Spleen (tissue), 13 donors: ENCODE measurements at places on chromosomes 11 and 22. TPM values are rescaled to one million over a fixed set of nuclear protein-coding genes. Genes with fewer than 3 reads are reported as not detected.

GRCh38 chr11:9772218-9772617 is 108.3 kb downstream of the SWAP70 start:
- no peak overlapping the region for H3K27ac ChIP-seq
- H3K36me3 ChIP-seq, result peaks cover under 1% of the 10 kb centered on the region
- no peaks in the 10 kb centered on the region for H3K27me3 ChIP-seq

DNA sequence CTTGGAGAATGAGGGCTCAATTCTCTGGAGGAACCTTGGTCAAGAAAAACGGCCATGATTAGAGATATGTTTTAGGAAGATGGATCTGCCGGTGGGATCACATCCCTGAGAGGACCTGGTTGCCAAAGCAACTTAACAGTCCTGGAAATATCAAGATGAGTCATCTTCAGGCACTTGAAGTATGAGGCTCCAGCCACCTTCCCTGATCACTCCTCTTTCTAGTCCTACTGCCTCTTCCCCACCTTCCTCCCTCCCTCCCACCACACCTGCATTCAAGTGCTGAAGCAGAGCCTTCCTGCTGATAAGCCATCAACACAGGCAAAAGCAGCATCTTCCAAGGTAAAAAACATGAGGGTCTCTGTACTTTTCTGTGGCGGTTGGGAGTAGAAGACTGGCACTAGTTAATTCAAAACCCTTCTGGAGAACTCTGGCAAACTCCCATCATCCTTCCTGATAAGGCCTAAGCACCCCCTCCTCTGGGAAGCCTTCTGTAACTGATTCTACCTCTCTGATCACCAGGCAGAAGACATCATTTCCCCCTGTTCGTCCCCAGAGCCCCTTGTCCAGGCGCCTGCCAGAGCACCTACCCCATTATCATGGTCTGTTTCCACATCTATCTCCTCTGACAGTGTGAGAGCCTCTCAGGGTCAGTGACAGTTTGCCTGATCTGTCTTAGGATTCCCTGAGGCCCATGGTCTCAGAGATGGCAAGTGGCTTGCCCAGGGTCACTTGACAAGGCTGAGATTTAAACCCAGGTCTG is 79.8 kb downstream of the CLPB start:
- DNase-seq, result no peak
- H3K27me3 ChIP-seq, result no peaks in the 10 kb centered on the region
- peaks cover 6% of the 10 kb centered on the region for H3K4me1 ChIP-seq

DNA sequence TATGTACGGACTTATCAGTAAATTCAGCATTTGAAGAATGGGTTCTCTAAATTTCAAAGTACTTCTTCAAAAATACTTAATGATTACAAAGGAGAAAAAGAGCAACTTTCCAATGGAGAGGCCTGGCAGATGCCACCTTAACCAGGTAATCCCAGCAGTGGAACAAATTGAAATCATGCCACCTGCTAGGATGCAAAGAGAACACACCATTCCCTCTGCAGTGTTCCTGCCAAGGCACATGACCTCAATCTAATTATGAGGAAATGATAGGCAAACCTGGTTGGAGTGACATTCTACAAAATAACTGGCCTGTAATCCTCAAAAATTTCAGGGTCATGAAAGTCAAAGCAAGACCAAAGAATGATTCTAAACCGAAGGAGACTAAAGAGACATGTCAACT is 21.5 kb downstream of the TNRC6B start:
- H3K4me1 ChIP-seq, result peaks cover 52% of the 10 kb centered on the region
- H3K4me3 ChIP-seq, result no peak overlapping the region
- peaks cover 8% of the 10 kb centered on the region for H3K36me3 ChIP-seq
- no peak overlapping the region for H3K27ac ChIP-seq

DNA sequence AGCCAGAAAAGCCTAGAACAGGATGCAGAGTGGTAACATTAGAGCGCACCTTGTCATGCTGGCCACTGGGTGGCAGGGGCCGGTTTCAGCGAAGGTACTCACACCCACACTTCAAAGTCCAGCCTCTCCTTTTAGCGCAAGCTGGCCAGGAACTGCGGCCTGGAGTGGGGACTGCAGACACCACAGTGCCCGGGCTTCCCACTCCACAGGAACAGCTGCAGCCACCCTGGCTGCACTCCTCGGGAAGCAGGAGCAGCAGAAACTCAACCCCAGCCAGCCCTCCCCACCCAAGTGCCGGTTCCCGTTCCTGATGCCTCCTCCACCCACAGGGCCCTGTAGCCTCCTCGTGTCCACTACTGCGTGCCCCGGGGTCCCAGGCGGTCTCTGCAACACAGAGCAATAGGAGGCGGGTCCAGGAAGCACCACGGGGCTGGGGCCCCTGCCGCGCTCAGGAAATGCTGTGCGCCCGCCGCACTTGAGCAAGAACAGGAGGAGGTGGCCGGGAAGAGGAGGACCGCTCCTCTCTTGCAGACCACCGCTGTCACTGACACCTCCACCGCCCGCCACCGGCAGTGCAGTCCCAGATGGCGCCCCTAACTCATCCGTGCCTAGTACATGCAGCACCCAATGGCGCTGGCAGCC is 2.2 kb downstream of the RFPL2 start:
- peaks cover 32% of the 10 kb centered on the region for H3K27me3 ChIP-seq
- no peak overlapping the region for H3K27ac ChIP-seq
- no peak for DNase-seq
- peaks cover 34% of the 10 kb centered on the region for H3K4me1 ChIP-seq
- H3K36me3 ChIP-seq, result no peaks in the 10 kb centered on the region

DNA sequence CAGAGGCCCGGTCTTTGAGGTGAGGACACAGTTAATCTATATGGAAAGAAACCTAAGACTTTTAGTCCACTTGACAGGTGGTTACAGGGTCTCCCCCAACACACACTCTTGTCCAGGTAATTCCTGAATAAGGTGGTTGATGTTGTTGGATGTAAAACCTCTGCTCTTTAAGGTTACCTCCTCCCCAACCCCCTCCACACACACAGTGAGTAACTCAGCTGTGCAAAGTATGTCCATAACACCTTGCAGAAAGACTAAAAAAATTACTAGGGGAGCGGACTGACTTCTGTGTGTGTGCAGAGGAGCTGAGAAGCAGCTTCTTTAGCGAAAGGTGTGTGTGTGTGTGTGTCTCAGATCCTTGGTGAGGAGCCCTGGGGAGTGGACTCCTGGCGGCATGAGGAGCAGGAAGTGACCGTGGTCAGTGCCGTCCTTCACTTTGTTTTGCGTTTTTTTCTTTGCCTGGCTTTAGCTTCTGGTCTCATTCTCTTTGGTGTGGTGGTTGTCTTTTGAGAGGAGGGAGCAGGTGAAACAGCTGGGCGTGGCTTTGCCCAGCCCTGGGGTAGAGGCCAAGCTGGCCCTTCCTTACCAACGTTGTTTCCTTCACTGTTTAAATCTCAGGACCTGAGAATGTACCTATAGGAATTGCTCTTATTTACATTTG is 1.7 kb downstream of the ZBED4 start:
- H3K27ac ChIP-seq, result no peak overlapping the region
- no peak overlapping the region for H3K4me3 ChIP-seq
- peaks cover 2% of the 10 kb centered on the region for H3K27me3 ChIP-seq
- H3K4me1 ChIP-seq, result peaks cover 36% of the 10 kb centered on the region
- no peaks in the 10 kb centered on the region for H3K36me3 ChIP-seq

- peak overlapping the region; percentile 87 for H3K27ac ChIP-seq
- H3K4me3 ChIP-seq, result peak overlapping the region; percentile 75
- no peak for DNase-seq
- H3K27me3 ChIP-seq, result no peaks in the 10 kb centered on the region
- peaks cover 32% of the 10 kb centered on the region for H3K4me1 ChIP-seq
These were observed 709 bp downstream of the SSRP1 start for GRCh38 chr11:57335023-57335342.

- H3K4me1 ChIP-seq, result no peaks in the 10 kb centered on the region
- H3K36me3 ChIP-seq, result no peaks in the 10 kb centered on the region
- H3K27ac ChIP-seq, result no peak overlapping the region
- no peak overlapping the region for H3K4me3 ChIP-seq
- DNase-seq, result no peak
- no peaks in the 10 kb centered on the region for H3K27me3 ChIP-seq
These were observed 103.7 kb downstream of the SLC17A6 start for GRCh38 chr11:22441831-22442230.

DNA sequence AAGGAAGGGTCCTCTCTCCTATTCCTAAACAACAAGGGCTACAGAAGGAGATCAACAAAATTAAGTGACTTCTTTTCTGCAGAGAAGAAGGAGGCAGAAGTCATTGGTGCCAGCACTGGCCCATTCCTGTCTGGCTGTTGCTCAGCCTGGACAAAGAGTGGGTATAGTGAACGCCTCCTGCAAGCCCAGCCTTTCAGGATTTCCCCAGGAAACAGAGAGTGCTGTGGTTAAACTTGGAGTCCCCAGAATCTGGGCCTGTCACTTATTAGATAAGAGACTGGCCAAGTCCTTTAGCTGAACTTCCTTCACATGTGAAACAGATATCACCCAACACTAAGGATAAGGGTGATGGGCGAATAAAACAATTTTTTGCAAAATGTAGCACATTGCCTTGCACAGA is 10.9 kb downstream of the TST start:
- H3K36me3 ChIP-seq, result no peaks in the 10 kb centered on the region
- H3K27ac ChIP-seq, result no peak overlapping the region
- peaks cover 9% of the 10 kb centered on the region for H3K4me1 ChIP-seq
- no peak overlapping the region for H3K4me3 ChIP-seq

Gene MRGPRD
- polyA plus RNA-seq, result not detected

Gene TYR
- polyA plus RNA-seq, result not detected

DNA sequence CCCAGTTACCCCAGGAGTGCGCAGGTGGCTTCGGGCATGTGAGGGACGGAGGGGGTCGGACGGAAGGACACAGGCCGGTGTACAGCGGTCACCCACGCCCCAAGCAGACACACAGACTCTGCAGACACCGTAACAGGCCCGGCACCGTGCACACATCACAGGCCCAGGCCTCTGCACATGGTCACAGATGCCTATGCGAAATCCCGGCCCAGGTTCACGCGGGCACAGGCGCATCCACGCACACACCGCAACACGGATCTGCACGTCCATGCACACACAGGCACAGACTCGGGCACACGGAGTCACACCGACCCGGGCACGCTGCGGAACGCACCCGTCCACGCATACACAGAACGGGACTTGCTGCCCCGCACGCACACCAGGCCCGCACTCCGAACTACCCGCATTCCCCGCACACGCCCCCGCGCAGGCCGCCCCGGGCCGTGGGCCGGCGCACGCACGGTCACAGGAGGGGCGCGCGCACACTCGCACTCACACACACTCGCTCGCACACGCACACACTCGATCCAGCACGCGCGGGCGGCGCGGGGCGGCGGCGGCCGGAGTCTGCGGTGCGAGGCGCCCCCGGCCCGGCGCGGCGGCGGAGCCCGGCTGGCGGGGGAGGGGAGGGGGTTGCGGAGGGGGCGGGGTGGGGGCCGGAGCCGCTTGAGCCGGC is at the start of gene MGAT3:
Gene MGAT3, plus strand, starts transcription at position 491 of the 676 bp plus-strand sequence. CDS start 30,336 bp downstream, outside the sequence.
- H3K4me3 ChIP-seq, result peak within 1 kb of the TSS; percentile 31
- H3K4me1 ChIP-seq, result peaks cover 59% of the 10 kb centered on the region
- peak; percentile 73 for DNase-seq
- H3K36me3 ChIP-seq, result no peaks in the 10 kb centered on the region
- no peaks in the 10 kb centered on the region for H3K27me3 ChIP-seq

Gene LDHAL6A
- polyA plus RNA-seq, result not detected

Gene BAIAP2L2
- polyA plus RNA-seq, result 1.9 TPM

DNA sequence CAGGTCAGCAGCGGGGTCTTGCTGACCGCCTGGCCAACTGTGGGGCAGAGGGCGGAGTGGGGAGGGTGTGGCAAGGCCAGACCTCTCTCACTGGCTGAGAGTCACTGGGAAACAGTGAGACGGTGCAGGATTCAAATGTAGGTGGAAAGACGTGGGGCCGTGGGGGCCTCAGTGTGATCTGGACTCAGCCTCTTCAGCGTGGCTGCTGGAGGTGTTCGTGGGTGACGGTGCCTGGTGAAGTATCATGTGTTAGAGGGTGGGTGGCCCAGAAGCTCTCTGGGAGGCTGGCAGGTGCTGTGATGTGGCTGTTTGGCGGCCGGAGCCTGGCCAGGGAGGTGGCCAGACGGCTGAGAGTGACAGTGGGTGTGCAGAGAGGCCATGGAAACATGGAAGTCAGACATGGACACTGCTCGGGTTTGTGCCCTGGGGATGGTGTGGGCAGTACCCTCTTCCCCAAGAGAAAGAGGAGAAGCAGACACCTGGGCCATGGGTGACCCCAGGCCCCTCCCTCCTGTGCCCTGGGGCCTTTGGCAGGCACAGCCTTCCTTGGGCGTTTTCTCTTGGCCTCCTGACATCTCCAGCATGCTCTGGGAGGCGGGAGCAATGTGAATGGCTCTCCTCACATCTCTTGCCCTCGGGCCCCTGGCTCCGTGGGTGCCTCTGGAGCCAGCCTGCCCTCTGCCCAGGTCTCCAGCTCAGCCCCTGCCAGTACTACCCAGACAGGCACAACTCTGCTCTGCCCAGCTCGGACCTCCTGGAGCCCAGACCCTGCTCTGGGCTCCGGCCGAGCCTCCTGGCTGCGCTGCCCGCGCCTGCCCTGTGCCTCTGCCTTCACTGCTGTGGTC is 10.1 kb upstream of the ACR start:
- DNase-seq, result peak; percentile 72
- H3K27me3 ChIP-seq, result peaks cover 4% of the 10 kb centered on the region
- peaks cover 17% of the 10 kb centered on the region for H3K36me3 ChIP-seq

Gene FAM180B
- not detected for polyA plus RNA-seq

Gene CDCA5
- 1.5 TPM for polyA plus RNA-seq

GRCh38 chr11:79617561-79617960 is 176.7 kb upstream of the TENM4 start:
- H3K4me3 ChIP-seq, result no peak overlapping the region
- H3K4me1 ChIP-seq, result no peaks in the 10 kb centered on the region
- no peak for DNase-seq
- H3K27ac ChIP-seq, result no peak overlapping the region
- H3K27me3 ChIP-seq, result no peaks in the 10 kb centered on the region

DNA sequence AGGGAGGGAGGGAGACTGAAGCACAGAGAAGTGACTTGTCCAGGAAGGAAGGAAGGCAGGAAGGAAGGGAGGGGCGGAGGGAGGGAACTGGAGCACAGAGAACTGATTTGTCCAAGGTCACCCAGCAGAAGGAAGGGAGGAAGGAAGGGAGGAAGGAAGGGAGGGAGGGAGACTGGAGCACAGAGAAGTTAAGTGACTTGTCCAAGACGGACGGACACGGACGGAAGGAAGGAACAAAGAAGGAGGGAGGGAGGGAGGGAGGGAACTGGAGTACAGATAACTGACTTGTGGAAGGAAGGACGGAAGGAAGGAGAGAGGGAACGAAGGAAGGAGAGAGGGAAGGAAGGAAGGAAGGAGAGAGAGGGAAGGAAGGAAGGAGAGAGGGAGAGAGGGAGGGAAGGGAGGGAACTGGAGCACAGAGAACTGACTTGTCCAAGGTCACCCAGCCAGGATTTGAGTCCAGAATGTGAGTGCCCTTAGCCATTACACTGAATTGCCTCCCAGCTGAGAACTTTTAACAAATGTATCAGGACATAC is 1.5 kb downstream of the SLC35F2 start:
- H3K27ac ChIP-seq, result peak overlapping the region; percentile 18
- H3K4me3 ChIP-seq, result no peak overlapping the region
- H3K4me1 ChIP-seq, result peaks cover 37% of the 10 kb centered on the region
- H3K27me3 ChIP-seq, result peaks cover 6% of the 10 kb centered on the region
- no peak for DNase-seq

GRCh38 chr11:69367211-69367964 is 73.4 kb downstream of the MYEOV start:
- H3K4me3 ChIP-seq, result no peak overlapping the region
- no peak for DNase-seq
- H3K4me1 ChIP-seq, result no peaks in the 10 kb centered on the region
- H3K36me3 ChIP-seq, result no peaks in the 10 kb centered on the region
- no peaks in the 10 kb centered on the region for H3K27me3 ChIP-seq

Gene ISX
- polyA plus RNA-seq, result not detected

Gene NECTIN1
- 1.1 TPM for polyA plus RNA-seq
